ENCODE measurements at places on chromosomes 11 and 22. TPM values are rescaled to one million over a fixed set of nuclear protein-coding genes. Genes with fewer than 3 reads are reported as not detected.

RFPL2 gene
- total RNA-seq = not detected

HTR3A gene
- not detected for total RNA-seq

CLDN25 gene
- total RNA-seq = 0.52 TPM

BIRC3 gene
- total RNA-seq = 1.6 TPM

KDM4D gene
- 1.0 TPM for total RNA-seq

SPI1 gene
- 2.6 TPM for total RNA-seq

IGSF22 gene
- total RNA-seq = 7.3 TPM

ACTN3 gene
- 156 TPM for total RNA-seq

DUSP8 gene
- 0.52 TPM for total RNA-seq

ZNF215 gene
- total RNA-seq = 1.6 TPM

SMTNL1 gene
- 69.9 TPM for total RNA-seq

GP1BB gene
- 6.8 TPM for total RNA-seq

C11orf87 gene
- total RNA-seq = 0.52 TPM

NNMT gene
- total RNA-seq = 87.2 TPM

PKP3 gene
- total RNA-seq = 1.0 TPM

OR52J3 gene
- total RNA-seq = not detected

USP35 gene
- total RNA-seq = 4.7 TPM

Measured in skeletal muscle tissue (tissue), 5 donors.